Iris pigment epithelial cell (primary cell): ENCODE measurements at places on chromosomes 16 and 17.

GRCh38 chr17:65085397-65085796 lies 28.9 kb upstream of the GNA13 start:
- DNase-seq, result no peak

DNA sequence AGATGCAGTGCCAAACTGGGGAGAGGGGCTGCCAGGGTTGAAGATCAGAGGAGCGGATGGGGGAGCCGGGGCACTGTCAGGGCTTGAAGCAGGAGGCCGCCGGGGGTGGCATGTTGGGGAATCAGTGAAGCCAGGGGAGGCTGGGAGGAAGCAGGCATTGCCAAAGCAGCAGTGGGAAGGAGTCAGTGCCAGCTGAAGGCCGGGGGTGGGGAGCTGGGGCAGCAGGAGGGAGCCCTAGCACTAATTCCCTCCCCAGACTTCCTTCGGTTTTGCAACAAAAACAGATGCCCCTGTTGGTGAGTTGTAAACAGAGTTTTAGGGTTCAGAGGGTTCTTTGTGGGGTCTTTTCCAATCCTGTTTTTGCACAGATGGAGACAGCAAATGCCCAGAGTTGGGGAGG lies 10.9 kb upstream of the TAC4 start:
- DNase-seq, result no peak

GRCh38 chr17:43609613-43610385 lies 51.9 kb downstream of the MEOX1 start:
- DNase-seq, result peak; percentile 26

DNA sequence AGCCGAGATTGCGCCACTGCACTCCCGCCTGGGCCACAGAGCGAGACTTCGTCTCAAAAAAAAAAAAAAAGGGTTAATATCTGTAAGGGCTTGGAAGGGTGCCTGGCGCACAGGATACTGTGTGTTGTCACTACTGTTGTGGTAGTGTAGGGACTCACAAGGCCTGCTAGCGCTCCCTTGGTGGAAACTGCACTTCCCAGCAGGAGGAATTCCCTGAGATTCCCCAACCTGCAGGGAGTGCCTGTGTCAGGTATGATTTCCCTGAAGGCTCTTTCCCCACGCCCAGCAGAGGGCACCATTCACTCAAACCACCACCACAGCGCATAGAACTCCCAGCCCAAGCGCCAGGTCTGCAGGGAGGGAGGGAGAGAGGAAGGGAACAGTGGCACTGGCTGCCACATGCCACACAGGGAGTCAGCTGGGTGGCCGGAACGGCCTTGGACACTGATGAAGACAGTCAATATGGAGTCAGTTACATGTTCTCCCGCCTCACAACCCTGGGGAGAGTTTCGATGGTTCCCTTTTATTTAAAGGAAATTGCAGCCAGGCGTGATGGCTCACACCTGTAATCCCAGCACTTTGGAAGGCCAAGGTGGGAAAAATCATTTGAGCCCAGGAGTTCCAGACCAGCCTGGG lies 32.7 kb upstream of the CDH1 start:
- DNase-seq, result peak; percentile 62

- DNase-seq, result no peak
Observed at GRCh38 chr17:1933875-1934715, 91.0 kb downstream of the RTN4RL1 start.

DNA sequence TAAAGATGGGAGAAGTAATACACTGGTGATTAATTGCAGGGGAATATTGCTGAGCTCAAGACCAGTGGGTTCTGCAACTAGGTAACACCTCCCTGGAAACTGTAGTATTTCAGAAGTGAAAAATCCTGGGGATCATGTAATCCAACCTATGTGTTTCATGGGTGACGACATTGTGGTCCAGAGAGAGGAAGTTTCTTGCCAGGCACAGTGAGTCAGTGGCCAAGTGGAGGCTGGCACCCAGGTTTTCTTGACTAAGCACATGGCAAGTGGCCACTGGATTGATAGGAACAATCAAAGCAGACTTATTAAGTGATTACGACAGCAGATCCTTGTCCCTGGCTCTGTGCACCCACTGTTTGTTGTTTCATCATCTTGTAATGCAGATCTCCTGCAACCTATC lies 14.6 kb upstream of the CIITA start:
- DNase-seq, result peak; percentile 70

- no peak for DNase-seq
Observed at GRCh38 chr16:18041864-18042834, 294.4 kb downstream of the NPIPA8 start.

DNA sequence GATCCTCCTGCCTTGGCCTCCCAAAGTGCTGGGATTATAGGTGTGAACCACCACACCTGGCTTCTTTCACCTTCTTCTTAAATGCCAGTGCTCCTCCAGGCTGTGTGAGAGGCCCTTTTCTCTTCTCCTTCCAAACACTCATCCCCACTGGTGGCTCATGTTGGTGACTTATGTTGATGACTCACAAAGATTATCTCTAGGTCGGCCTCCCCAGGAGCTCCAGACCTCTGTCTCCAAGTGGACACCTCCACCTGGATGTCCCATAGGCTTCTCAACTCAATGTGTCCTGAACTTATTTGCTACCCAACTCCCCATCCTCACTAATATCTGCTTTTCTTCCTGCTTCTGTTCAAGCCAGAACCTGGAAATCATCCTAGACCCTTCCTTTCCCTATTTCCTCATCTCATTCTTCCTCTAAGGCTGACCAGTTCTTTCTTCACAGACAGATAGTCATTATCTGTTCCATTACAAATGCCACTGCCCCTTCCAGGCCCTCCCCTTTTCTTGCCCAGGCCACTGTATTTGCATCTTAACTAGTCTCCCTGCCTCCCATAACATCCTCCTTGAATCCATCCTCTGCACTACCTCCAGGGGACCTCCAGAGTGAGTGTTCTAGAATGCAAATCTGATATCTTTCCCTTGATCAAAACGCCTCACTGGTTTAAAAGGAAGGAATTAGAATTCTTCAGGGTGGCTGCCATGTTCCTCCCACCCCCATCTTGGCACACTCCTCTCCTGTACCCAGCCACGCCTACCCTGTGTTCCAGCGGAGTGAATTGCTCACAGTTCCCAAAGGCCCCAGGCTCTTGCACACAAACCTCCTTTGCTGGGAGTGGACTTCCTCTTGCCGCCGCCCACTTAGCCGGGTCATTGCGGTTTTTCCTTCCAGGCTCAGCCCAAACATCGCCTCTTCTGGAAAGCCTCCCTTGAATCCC lies 34.8 kb upstream of the FBXO47 start:
- peak; percentile 62 for DNase-seq

DNA sequence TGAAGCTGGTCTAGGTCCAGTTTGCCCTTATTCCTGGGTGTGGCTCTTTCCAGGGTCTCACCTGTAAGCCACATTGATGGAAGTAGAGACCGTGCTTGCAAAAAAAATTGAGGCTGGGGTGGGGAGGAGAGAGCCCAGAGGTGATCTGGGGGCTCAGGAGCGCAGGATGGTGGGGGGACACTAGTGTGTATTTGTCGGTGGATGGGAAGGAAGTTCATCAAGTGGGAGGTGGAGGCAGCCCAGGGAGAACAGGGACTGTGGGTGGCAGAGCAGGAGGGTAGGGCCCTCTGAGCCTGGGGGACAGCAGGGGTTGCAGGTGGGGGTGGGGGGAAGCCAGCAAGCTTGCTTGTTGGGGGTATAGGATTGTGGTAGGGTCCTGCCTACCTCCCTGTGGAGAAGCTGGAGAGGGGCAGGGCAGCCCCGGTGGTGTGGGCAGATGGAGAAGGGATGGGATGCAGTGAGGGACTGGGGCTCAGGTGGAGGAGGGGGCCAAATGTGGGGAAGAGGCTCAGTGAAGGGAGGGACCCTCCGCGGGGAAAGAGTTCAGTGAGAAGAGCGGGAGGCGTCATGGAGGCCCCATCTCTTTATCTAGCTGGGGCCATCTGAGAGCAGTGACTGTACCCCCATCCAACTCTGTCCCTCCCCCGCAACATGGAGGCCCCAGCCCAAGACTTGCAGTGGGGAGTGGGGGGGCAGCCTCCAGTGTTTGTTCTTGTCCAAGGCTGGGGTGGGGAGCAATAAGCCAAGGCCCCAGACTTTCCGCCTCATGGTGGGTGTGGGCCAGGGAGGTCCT lies 17.2 kb upstream of the TMEM92 start:
- DNase-seq, result no peak

DNA sequence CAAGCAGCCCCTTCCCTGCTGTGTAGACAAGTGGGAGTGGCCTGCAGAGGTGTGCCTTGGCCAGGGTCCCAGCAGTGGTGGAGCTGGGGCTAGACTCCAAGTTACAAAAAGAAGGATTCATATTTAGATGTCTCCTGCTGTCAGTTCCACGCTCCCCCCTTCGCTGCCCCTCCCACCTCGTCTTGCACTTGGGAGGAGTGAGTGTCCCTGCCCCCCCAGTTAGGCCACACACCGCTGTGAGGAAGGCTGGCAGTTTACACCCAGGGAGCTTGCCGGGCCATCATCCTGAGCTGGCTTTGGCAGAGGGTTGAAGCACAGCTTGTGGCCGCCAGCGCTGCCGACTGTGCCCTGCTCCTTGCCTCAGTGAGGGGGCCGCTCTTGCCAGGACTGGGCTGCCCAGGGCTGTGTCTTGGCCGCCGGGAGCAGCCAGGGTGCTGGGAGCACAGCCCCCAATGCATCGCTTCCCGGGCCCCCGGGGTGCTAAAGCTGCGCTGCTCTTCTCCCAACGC lies 44.3 kb downstream of the ELAC2 start:
- no peak for DNase-seq

DNA sequence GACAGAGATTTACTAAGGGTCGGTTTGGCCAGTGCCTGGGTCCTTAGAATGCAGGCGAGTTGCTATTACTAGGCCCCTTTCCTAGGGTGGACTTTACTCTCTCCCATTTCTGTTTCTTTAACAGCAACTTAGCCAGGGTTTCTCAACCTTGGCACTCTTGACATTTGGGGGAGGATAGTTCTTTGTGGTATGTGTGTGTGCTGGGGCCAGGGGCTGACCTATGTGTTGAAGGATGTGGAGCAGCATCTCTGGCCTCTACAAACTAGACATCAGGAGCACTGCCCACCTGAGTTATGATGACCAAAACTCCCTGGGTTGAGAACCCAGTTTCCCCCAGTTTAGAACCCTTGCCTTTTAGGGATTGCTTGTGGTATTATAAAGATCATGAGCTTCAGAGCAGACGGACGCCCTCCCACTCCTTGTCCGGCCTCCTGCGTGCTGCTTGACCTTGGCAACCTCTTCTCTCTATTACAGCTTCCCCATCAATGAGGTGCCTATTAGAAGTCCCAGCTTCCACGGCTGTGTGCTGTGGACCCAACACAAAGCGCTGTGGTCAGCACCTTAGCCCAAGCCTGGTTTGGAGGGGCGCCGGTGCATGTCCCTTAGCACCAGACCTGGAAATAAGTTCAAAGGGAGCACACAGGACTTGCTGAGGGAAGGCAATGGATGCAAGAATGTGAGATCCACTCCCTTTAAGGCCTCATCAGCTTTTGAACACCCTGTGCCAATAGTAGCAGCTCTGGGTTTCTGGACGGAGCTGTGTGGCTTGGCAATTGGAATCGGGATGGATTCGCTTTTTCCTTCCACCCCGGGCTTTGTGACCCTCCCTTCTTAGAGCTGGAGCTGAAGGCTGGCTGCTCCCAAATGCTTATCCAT lies 239.2 kb upstream of the MAF start:
- no peak for DNase-seq

- DNase-seq, result peak; percentile 69
Observed at GRCh38 chr16:88315543-88316105, 67.1 kb upstream of the ZNF469 start.

GRCh38 chr16:8878523-8878911 lies 3.6 kb upstream of the LITAFD start:
- peak; percentile 73 for DNase-seq

GRCh38 chr16:53153130-53153529 lies 98.3 kb downstream of the CHD9 start:
- DNase-seq, result peak; percentile 6

DNA sequence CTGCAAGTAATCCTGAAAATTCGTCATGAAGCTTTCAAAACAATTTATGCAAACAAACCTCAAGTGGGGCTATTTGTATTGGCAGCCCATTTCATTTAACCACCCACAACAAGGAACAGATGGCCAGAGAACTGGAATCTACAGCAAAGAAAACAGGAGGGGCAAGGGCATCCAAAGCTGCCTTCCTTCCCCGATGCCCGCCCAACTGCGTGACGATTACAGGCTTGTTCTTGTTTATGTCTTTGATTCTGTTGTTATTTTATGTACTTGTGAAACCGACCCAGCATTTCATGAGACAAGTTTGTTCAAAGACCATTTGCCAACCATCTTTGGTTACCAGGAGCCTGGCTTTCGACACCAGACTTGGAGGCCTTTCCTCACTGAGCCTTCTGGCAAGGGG lies 59.1 kb upstream of the IRX6 start:
- no peak for DNase-seq

GRCh38 chr16:56041556-56042140 lies 149.6 kb upstream of the GNAO1 start:
- DNase-seq, result no peak

GRCh38 chr17:42289611-42290181 lies 1.4 kb downstream of the STAT5A start:
- DNase-seq, result no peak

- peak; percentile 81 for DNase-seq
Observed at GRCh38 chr16:4506450-4506849, 30.3 kb downstream of the HMOX2 start.

DNA sequence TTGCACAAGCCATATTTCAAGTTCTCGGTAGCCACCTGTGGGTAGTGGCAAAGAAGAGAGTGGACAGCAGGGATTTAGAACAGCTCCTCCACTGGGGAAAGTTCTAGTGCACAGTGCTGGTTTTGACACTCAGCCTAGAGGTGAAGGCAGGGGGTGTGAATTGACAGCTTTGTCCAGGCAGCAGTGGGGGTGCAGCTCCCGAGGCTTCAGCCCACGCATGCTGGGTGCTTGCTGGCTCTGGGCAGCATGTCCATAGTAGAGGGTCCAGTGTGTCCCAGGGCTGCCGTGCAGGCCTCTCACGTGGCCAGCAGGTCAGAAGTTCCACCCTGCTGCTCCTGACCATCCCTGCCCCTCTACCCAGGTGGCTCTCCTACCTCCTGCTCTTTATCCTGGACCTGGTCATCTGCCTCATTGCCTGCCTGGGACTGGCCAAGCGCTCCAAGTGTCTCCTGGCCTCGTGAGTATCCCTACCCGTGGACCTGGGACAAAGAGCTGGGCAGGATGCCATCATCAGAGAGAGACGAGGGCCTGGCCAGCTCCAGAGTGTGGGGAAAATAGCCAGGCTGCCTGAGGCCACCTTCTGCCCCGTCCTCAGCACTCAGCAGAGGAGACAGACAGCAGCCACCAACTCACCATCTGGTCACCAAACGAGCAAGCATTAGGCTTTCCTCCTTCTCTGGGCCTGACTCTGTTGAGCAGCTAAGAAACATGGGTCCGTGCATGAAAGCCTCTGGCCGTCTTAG lies 29.8 kb downstream of the TTYH2 start:
- no peak for DNase-seq

GRCh38 chr16:717450-718245 lies 2.7 kb downstream of the METRN start:
- DNase-seq, result no peak
